ENCODE measurements at places on chromosomes 4 and X. TPM values are rescaled to one million over a fixed set of nuclear protein-coding genes. Genes with fewer than 3 reads are reported as not detected.

GRCh38 chr4:21452931-21453330 lies 495.6 kb downstream of the KCNIP4 start:
- H3K4me1 ChIP-seq = no peaks in the 10 kb centered on the region
- H3K27me3 ChIP-seq = no peaks in the 10 kb centered on the region
- H3K4me3 ChIP-seq = no peak overlapping the region
- DNase-seq = no peak
- no peaks in the 10 kb centered on the region for H3K36me3 ChIP-seq

- no peak overlapping the region for H3K27ac ChIP-seq
- H3K4me3 ChIP-seq = no peak overlapping the region
- no peaks in the 10 kb centered on the region for H3K27me3 ChIP-seq
- H3K36me3 ChIP-seq = no peaks in the 10 kb centered on the region
Observed at GRCh38 chr4:13525606-13526281, 18.6 kb downstream of the NKX3-2 start.

DNA sequence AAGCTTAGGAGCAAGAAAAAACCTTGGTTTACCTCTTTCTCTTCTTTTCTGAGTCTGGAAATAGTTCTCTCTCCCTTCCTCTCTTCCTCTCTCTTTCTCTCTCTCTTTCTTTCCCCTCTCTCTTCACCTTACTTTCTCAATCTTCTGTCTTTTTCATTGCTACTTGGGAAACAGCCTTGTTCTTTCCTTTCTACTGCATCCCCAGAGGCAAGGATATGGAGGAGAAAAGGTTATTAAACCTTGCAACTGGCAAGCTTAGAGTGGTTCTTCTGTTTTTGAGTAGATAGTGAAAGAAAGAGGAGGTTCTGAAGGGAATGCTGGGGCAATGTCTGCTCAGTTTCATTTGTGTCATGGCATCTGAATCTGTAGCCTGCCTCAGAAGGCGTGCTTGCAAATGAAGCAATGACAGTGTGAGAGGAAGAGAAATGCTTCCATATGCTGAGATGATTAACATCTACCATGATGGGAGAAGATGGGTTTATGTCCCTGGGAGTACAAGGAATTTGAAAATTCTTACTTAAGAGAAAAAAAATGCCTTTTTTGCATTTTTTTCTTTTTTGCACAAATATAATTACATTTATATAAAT lies 190.6 kb downstream of the CEP135 start:
- no peak overlapping the region for H3K27ac ChIP-seq
- no peaks in the 10 kb centered on the region for H3K36me3 ChIP-seq
- no peak for DNase-seq
- H3K4me3 ChIP-seq = no peak overlapping the region

GRCh38 chr4:184201179-184201578 lies 16.5 kb downstream of the ENPP6 start:
- H3K36me3 ChIP-seq = no peaks in the 10 kb centered on the region
- H3K4me1 ChIP-seq = no peaks in the 10 kb centered on the region
- no peak for DNase-seq
- H3K27me3 ChIP-seq = no peaks in the 10 kb centered on the region
- no peak overlapping the region for H3K4me3 ChIP-seq
- H3K27ac ChIP-seq = no peak overlapping the region

- H3K4me3 ChIP-seq = no peak overlapping the region
- H3K27ac ChIP-seq = no peak overlapping the region
- no peaks in the 10 kb centered on the region for H3K27me3 ChIP-seq
- no peaks in the 10 kb centered on the region for H3K36me3 ChIP-seq
Observed at GRCh38 chrX:73400136-73400748, 46.6 kb upstream of the CDX4 start.

- H3K27me3 ChIP-seq = no peaks in the 10 kb centered on the region
- H3K36me3 ChIP-seq = no peaks in the 10 kb centered on the region
- H3K4me3 ChIP-seq = no peak overlapping the region
- H3K27ac ChIP-seq = no peak overlapping the region
- no peaks in the 10 kb centered on the region for H3K4me1 ChIP-seq
- DNase-seq = no peak
Observed at GRCh38 chr4:20062054-20062453, 189.7 kb upstream of the SLIT2 start.

DNA sequence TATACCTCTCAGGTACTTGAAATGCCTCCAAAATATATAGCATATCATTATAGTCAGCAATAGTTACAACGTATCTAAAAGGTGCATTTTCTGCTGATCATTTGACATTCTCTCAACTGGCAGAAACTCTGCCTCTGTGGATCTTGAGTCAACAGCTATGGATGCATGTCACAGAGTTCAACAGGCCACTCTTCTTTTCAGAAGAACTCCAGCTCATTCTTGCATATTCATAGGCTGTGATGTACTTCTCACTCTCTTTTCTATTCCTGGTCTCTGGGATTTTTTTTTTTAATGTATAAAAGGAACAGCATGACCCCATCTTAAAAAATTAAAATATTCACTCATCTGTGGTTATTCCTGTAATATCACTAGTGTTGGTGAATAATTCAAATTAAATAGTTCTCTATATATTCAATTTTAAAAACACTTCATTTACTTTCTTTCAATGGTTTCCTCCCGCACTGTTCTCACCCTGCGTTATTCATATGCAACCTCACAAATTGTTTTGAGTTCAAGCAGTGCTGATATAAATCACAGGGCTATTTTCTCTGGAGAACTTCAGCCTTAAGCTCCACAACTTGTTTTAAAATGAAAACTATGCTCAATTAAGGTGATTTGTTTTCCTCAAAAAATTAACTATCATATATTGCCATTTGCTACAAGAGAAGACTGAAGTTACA lies 1111.2 kb upstream of the ADGRL3 start:
- no peak overlapping the region for H3K27ac ChIP-seq
- DNase-seq = no peak

- no peaks in the 10 kb centered on the region for H3K27me3 ChIP-seq
- no peak overlapping the region for H3K27ac ChIP-seq
- no peak overlapping the region for H3K4me3 ChIP-seq
- H3K4me1 ChIP-seq = no peaks in the 10 kb centered on the region
Observed at GRCh38 chr4:93730760-93731159, 97.8 kb upstream of the ATOH1 start.

DNA sequence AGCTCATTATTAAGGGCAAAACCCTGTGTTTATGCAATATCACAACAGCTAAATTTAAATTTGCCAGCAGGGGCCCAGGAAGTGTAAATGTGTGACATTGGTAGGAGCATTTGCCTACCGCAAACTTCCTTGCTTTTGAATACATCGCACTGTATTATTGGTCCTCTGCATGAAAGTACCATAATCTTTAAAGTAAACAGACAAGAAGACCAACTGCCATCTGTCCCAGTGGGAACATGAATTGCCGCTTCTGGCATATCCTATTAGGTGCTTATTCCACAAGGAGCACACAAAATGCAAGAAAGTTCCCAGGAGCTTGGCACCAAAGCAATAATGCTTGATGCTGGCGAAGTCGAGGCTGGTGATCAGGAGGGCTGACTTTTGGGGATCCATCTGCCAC lies 51.3 kb downstream of the SOD3 start:
- H3K4me1 ChIP-seq = no peaks in the 10 kb centered on the region
- no peaks in the 10 kb centered on the region for H3K36me3 ChIP-seq
- no peak overlapping the region for H3K27ac ChIP-seq
- no peaks in the 10 kb centered on the region for H3K27me3 ChIP-seq

DNA sequence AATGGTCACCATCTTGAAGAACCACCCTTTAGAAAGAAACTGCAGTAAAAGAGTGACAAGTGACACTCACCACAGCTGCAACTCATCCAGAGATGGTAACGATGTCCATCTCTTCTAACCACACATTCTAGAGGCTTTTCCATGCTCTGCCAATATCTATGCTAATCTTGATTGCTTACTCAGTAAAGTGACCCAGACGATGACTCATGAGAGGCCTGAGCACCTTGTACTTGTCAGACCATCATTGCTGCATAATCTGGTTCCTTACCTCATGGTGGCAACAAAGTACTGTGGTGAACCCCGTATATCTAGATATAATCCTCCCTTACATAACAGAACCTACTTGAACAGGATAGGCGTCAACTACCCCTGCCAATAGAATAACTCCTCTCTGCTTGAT lies 75.6 kb downstream of the CCNG2 start:
- H3K4me1 ChIP-seq = no peaks in the 10 kb centered on the region
- no peak overlapping the region for H3K27ac ChIP-seq
- no peak for DNase-seq

DNA sequence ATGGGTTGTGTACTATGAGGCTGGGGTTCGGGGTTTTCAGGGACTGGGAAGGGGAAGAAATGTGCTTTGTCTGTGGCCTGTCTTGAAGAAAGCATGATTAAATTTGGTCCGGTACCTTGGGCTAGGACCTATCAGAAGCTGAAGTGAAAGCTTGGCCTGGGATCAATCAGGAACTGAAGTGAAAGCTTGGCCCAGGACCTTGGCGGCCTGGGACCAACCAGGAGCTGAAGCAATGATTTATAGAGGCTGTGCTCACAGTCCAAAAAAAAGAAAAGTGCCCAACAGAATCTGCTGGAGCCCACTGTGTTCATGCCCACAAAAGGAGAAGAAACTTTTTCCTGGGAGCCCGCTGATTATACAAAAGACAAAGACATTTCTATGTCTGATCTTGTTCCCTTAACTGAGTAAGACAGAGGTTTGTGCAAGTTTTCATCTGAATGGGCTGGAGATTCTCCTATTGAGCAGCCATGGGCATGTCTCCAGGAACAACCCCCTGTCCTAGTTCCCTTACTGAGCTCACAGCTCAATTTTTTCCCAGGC lies 1427.9 kb downstream of the FAM133A start:
- H3K4me3 ChIP-seq = no peak overlapping the region
- no peaks in the 10 kb centered on the region for H3K4me1 ChIP-seq
- no peaks in the 10 kb centered on the region for H3K36me3 ChIP-seq
- no peaks in the 10 kb centered on the region for H3K27me3 ChIP-seq
- DNase-seq = no peak
- H3K27ac ChIP-seq = no peak overlapping the region

GRCh38 chr4:87298362-87298761 lies 24.3 kb downstream of the HSD17B13 start:
- H3K4me1 ChIP-seq = no peaks in the 10 kb centered on the region
- no peak overlapping the region for H3K4me3 ChIP-seq
- no peaks in the 10 kb centered on the region for H3K27me3 ChIP-seq
- no peak overlapping the region for H3K27ac ChIP-seq

- H3K27me3 ChIP-seq = no peaks in the 10 kb centered on the region
- DNase-seq = no peak
- no peaks in the 10 kb centered on the region for H3K36me3 ChIP-seq
- H3K4me3 ChIP-seq = no peak overlapping the region
Observed at GRCh38 chr4:74446193-74446868, 1.4 kb downstream of the AREG start.

DNA sequence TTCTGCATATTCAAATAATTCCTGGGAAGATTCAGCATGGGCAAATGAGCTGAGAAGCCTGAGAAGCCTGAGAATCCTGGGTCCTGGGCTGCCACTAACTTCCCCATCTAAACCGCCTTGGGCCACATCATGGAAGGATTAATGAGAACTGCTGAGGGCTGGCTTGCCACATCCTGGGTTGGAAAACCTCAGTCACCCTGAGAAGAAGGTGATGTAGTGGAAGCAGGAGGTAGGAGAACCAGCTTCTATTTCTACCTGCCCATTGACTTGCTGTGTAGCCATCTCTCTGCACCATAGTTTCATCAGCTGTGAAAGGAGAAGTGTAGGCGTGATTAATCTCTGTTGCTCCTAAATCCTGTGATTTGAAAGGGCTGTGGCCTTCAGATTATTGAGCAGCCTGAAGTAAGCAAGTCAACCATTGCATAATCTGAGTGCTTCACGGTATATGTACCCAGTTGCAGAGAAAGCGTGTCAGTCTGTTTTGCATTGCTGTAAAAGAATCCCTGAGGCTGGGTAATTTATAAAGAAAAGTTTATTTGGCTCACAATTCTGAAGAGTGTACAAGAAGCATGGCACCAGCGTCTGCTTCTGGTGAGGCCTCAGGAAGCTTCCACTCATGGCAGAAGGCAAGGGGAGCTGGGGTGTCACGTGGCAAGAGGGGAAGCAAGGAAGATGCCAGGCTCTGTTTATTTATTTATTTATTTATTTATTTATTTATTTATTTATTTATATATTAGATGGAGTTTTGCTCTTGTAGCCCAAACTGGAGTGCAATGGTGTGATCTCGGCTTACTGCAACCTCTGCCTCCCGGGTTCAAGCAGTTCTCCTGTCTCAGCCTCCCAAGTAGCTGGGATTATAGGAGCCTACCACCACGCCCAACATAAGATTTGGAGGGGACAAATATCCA lies 140.9 kb upstream of the ATP6AP2 start:
- DNase-seq = no peak
- no peak overlapping the region for H3K4me3 ChIP-seq
- no peaks in the 10 kb centered on the region for H3K36me3 ChIP-seq
- H3K27me3 ChIP-seq = no peaks in the 10 kb centered on the region
- H3K4me1 ChIP-seq = no peaks in the 10 kb centered on the region
- no peak overlapping the region for H3K27ac ChIP-seq

IL2 gene
- total RNA-seq = not detected

TAF7L gene
- 80.1 TPM for total RNA-seq

ARHGAP6 gene
- 11.8 TPM for total RNA-seq

BLOC1S4 gene
- total RNA-seq = 21.3 TPM

PABPC4L gene
- total RNA-seq = 1.0 TPM

UGT2B17 gene
- total RNA-seq = not detected

MAGEA4 gene
- total RNA-seq = 59.3 TPM

RAB41 gene
- 3.7 TPM for total RNA-seq

CUL4B gene
- total RNA-seq = 123 TPM

F8A2 gene
- total RNA-seq = not detected

MAGEA2 gene
- 6.1 TPM for total RNA-seq
